PC-9 (cell line): ENCODE measurements at places on chromosomes 12 and 14.

DNA sequence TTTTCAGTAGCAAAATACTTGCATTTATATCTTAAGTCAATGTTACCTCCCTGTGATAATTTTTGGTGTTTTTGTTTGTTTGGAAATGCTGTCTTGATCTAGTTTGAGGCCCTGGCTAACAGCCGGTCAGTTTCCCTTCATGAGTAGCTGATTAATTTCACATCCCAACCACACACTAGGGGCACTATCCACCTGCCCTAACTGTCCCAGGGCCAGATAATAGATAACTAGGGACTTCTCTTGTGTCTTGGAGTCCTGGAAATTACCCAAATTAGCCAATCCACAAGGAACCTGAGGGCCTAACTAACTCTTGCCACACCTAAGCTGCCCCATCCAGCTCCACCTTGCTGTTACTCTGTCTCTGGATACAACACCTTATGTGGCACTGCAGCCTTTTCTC is 399.9 kb downstream of the FOXG1 start:
- H3K36me3 ChIP-seq = no peaks in the 10 kb centered on the region
- no peak for DNase-seq
- no peaks in the 10 kb centered on the region for H3K27me3 ChIP-seq
- no peak overlapping the region for H3K4me3 ChIP-seq
- H3K27ac ChIP-seq = no peak overlapping the region

DNA sequence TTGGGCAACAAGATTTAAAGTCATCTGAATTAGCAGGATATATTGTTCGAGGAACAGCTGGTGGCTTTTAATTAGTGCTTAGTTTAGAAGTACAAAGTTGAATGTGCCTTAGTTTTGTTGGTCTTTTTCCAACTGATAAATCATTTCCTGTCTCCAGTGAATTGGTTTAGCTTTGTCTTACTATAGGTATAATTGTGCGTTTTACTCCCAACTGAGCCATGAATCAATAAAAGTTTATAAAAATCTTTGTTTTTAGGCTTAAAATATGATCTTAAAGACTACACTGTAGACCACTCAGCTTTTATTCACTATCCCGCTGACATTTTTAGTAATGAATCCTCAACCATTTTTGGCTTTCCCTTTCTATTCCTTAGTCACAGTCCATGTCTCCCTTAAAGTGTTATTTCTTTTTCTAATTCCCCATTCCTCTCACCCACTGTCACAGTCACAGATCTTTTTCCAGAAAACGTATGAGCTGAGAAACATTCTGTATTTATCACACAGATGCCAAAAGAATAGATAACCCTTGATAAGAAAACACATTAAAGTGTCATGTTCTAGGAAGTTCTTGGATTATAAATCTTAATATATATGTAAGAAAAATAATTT is 34.0 kb upstream of the ALG10 start:
- H3K4me1 ChIP-seq = 0 out of 2 replicates have a peak, but pooled peaks cover 3% of the 10 kb centered on the region
- no peak for DNase-seq
- no peak overlapping the region for H3K4me3 ChIP-seq
- no peak overlapping the region for H3K27ac ChIP-seq
- H3K27me3 ChIP-seq = no peaks in the 10 kb centered on the region
- H3K36me3 ChIP-seq = no peaks in the 10 kb centered on the region

DNA sequence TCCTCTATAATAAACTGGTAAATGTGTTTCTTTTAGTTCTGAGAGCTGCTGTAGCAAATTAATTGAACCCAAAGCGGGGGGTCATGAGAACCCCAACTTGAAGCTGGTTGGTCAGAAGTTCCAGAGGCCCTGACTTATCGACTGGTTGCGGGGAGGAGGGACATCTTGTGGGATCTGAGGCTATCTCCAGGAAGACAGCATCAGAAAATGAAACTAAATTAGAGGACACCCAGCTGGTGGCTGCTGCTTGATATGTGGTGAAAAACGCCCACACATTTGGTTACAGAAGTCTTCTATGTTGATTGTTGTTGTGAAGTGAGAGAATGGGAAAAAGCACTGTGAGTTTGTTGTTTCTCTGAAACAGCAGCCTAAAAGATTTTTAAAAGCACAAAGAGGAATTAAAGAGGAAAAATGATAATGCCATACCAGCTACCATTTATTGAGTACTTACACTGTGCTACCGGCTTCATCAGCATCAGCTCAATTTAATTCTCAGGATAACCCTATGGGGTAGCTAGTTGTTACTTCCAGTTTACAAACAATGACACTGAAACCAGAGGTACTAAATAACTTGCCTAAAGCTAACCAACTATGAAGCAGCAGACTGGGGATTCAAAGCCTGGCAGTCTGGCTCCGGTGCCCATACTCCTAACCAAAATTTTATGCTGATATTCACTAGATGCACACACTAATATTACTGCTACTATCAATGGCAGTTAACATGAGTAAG is 24.3 kb downstream of the DDX24 start:
- no peak for DNase-seq
- no peaks in the 10 kb centered on the region for H3K27me3 ChIP-seq
- H3K4me3 ChIP-seq = no peak overlapping the region
- H3K36me3 ChIP-seq = 0 out of 2 replicates have a peak, but pooled peaks cover under 1% of the 10 kb centered on the region

DNA sequence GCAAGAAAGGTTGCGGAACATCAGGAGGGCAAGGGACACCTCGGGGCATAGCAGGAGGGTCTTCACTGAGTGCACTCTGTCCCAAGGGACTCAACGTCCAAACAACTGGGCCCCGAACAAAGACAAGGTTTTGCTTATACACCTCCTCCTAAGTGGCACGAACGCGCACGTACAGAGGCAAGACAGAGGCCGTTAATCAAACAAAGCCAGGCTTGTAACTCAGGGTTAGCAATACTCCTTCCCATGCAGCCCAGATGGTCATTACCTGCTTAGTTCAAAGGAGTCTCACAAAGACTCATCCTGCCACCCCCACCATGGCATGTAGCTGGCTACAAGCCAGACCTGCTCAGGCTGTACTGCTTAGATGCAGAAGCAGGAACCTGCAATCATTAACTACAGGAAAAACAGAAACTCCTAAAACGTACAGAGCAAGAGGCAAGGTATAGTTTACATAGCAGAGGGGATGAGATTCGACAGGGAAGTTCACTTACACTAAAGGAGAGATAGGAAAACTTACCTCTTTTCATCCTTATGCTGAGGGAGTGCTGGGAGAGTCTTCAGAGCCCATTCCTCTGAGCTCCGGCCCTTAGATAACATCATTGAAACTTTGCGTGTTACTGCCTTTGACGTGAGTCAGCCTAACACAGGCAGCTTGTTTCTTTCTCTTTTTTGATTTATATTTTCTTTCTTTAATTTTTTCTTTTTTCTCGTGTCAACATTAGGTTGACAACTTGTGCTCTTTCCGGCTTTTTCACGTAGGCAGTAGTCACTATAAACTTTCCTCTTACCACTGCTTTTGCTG is 1319.1 kb downstream of the TMEM121 start:
- no peak overlapping the region; the same call in 1 of the 2 replicates for H3K4me3 ChIP-seq
- peaks cover 6% of the 10 kb centered on the region; the same call in 1 of the 2 replicates for H3K27me3 ChIP-seq
- no peak for DNase-seq

DNA sequence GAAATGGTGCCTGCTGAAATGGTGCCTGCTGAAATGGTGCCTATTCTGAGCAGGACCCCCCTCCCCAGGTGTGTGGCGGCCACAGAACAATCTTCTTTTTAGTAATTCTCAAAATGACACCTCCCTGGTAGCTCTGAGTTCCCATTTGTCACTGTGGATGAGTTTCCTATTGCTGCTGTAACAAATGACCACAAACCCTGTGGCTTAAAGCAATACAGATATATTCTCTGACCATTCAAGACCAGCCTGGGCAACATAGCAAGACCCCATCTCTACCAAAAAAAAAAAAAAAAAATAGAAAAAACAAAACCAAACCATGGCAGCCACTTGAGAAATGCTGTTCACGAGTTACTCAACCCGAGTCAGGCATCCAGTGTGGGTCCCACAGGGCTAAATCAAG is 7.9 kb downstream of the ACADS start:
- no peaks in the 10 kb centered on the region for H3K27me3 ChIP-seq
- H3K36me3 ChIP-seq = no peaks in the 10 kb centered on the region
- DNase-seq = no peak
- H3K4me1 ChIP-seq = no peaks in the 10 kb centered on the region
- H3K4me3 ChIP-seq = no peak overlapping the region
- no peak overlapping the region for H3K27ac ChIP-seq

- no peak overlapping the region for H3K27ac ChIP-seq
- DNase-seq = no peak
- H3K4me3 ChIP-seq = no peak overlapping the region
- H3K36me3 ChIP-seq = no peaks in the 10 kb centered on the region
- no peaks in the 10 kb centered on the region for H3K27me3 ChIP-seq
Observed at GRCh38 chr14:29222671-29223268, 456.2 kb downstream of the FOXG1 start.

DNA sequence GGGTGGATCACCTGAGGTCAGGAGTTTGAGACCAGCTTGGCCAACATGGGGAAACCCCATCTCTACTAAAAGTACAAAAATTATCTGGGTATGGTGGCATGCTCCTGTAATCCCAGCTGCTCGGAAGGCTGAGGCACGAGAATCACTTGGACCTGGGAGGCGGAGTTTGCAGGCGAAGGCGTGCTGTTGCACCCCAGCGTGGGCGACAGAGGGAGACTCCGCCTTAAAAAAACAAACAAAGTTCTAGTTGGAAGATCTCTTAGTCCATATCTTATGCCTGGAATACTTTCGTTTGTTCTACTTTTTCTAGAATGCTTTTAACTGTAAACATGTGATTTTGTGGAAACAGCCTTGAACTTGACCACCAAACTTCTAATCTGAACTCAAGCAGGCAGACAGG is 38.7 kb downstream of the PPHLN1 start:
- no peaks in the 10 kb centered on the region for H3K4me1 ChIP-seq
- peaks cover 5% of the 10 kb centered on the region for H3K36me3 ChIP-seq

DNA sequence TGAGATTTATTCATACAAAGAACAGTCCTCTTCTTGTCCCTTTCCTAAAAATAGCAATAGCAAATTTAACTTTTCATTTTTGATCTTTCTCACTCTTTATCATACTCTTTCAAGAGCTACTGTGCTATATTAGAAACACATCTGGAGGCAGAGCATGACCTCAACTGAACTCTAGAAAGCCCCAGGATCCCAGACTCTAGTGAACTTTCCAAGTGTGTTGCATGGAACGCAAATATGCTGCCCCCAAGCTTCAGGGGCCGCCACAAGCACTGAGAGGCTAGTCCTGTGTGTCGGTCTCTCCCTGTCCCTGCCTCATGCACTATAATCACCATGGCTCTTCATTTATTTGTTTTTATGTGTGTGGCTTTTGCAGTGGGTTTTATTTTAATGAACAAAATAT is 38.7 kb upstream of the ZNF641 start:
- DNase-seq = no peak
- H3K4me3 ChIP-seq = no peak overlapping the region
- H3K27me3 ChIP-seq = peaks cover 55% of the 10 kb centered on the region
- H3K27ac ChIP-seq = no peak overlapping the region
- no peaks in the 10 kb centered on the region for H3K36me3 ChIP-seq
- H3K4me1 ChIP-seq = no peaks in the 10 kb centered on the region

- H3K27ac ChIP-seq = no peak overlapping the region
- no peak for DNase-seq
- H3K4me1 ChIP-seq = no peaks in the 10 kb centered on the region
- no peak overlapping the region for H3K4me3 ChIP-seq
Observed at GRCh38 chr14:92962031-92962830, 39.3 kb downstream of the CHGA start.

- H3K36me3 ChIP-seq = no peaks in the 10 kb centered on the region
- no peaks in the 10 kb centered on the region for H3K27me3 ChIP-seq
- no peaks in the 10 kb centered on the region for H3K4me1 ChIP-seq
- no peak for DNase-seq
- no peak overlapping the region for H3K27ac ChIP-seq
- no peak overlapping the region for H3K4me3 ChIP-seq
Observed at GRCh38 chr12:76714415-76714814, 49.5 kb upstream of the ZDHHC17 start.

DNA sequence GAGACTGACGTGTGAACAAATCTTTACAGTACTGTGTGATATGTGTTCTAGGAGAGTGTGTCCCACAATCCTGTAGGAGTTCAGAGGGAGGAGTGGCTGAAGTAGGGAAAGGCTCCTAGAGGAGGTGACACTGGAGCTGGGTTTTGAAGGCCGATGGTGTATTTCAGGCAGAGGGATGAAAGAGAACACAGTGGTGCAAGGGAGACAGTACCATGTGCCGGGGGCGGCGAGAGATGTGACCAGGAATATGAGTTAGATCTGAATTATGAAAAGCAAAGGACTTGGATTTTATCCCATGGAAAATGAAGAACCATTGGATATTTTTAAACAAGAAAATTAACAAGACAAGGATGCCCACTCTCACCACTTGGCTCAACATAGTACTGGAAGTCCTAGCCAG is 77.0 kb upstream of the ESRRB start:
- H3K27ac ChIP-seq = no peak overlapping the region
- no peak for DNase-seq
- no peaks in the 10 kb centered on the region for H3K36me3 ChIP-seq
- H3K27me3 ChIP-seq = peaks cover 98% of the 10 kb centered on the region
- H3K4me1 ChIP-seq = no peaks in the 10 kb centered on the region

DNA sequence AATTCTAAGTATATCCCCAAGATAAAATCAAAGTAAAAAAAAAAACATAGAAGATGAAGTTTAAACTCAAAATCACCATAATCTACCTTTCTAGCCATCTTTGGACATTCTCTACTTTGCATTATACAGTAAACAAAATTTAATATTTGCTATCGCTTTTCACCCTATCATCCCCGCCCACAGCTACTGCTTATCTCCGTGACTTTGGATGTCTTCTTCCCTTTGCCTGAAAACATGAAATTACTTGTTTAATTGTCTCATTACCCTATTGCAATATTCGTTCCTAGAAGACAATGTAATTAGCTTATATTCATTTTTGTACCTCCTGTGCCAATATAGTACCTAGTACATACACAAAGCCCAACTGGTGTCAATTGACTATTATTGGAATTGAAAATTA is 9.3 kb downstream of the SYNJ2BP start:
- no peak overlapping the region for H3K4me3 ChIP-seq
- H3K27me3 ChIP-seq = no peaks in the 10 kb centered on the region
- H3K27ac ChIP-seq = no peak overlapping the region
- no peaks in the 10 kb centered on the region for H3K4me1 ChIP-seq

DNA sequence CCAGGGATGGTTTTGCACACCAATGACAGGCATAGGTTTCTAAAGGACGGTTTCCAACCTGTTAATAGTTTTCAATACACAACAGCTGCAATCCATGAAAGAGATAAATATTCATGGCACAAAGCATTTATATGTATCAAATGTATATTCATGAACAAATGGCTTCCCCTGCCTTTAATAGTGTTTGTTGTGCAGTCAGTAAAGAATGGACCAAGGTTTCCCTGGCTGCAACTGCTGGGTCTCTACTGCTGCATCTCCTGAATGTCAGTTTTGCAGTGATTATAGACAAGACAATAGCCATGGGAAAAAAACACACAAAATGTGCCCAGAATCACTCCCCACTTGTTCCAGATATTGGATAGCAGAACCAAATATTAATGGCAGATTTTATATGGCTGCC is 284.1 kb downstream of the BTG1 start:
- H3K36me3 ChIP-seq = no peaks in the 10 kb centered on the region
- H3K4me1 ChIP-seq = no peaks in the 10 kb centered on the region
- DNase-seq = no peak
- H3K4me3 ChIP-seq = no peak overlapping the region
- H3K27me3 ChIP-seq = no peaks in the 10 kb centered on the region
